Activated CD4-positive, alpha-beta memory T cell treated with anti-CD3 and anti-CD28 coated beads for 36 hours (primary cell): ENCODE measurements at places on chromosomes 16 and 17. TPM values are rescaled to one million over a fixed set of nuclear protein-coding genes. Genes with fewer than 3 reads are reported as not detected.
A peak's percentile ranks its signal among the peaks of the same experiment; 100 is the strongest.

DNA sequence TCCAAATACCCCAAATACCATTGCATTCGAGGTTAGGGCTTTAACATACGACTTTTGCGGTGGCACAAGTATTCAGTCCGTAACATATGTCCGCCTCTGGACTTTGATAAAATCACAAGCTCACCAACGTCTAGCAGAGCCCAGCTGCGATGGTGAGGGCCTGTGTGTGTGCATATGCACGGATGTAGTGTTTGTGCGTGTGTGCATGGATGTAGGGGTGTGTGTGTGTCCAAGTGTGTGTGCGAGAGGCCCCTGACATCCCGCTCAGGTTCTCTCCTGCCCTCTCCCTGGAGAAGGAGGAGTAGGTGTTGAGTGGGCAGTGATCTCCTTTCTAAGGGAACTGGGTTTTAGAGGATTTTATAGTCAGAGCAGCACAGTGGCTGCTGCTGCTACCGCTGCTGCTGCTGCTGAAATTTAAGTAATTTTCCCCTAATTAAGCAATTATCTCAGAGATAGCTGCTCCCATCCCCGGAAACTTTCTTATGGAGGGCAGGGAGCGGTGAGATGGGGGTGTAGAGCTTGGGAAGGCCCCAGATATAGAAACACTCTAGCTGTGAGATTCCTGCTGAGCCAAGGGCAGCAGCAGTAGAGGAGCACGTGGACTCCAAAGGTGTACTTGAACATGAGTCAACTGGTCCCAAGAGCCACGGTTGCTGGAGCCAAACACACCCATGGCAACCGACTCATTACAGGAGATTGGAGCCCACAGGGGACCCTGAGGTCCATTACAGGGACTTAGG, 121.7 kb upstream of the SDK2 start:
- DNase-seq, result no peak

- no peak for DNase-seq
Observed at GRCh38 chr17:40170325-40170724, 6.9 kb upstream of the RAPGEFL1 start.

- peak; percentile 83 for DNase-seq
Observed at GRCh38 chr17:82300707-82301270, 16.6 kb downstream of the CD7 start.

DNA sequence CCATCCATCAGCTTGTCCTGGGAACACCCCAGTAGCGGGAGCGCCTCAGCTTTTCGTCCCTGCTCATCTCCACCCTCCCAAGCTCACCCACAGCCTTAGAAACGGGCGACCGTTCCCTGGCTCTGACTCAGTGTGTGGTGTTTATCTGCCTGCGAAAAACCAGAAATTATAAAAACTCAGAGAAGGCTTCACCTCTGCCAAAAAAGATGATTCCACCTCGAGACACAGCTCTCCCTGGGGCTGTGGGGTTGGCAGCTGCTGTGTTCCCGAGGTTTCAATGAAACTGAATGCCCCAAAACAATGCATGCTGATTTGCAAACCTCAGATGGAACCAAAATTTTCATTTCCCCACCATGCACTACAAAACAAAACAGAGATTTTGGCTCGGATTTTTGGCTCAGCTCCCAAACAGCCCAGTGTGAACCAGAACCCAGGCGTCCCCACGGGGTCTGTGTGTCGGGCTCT, 62.4 kb upstream of the MED9 start:
- no peak for DNase-seq

The DNAH9 gene
- total RNA-seq, result not detected
